HepG2 (cell line): ENCODE measurements at places on chromosomes 5 and 9.

GRCh38 chr5:33583332-33583731 is 142.6 kb downstream of the TARS1 start:
- H3K4me1 ChIP-seq: peaks cover 25% of the 10 kb centered on the region
- DNase-seq: no peak
- no peaks in the 10 kb centered on the region for H3K27me3 ChIP-seq
- H3K27ac ChIP-seq: no peak overlapping the region
- no peak overlapping the region; the same call in 1 of the 2 replicates for H3K4me3 ChIP-seq

DNA sequence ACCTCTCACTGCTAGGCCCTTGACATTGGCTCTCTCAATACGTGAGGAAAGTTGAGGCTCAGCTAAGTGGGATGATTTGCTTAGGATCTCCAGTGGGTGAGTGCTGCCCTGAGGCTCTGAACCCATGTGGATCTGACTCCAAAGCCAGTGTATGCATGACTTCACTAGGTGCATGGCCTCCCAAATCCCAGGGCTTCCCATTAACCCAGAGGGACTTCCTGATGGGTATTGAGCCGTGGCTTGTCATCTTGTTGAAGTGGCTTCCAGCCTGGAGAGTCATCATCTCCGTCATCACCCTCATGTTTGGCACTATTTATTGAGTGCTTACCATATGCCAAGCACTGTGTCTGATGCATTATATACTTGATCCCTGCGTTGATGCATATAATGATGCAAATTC is 37.3 kb upstream of the TEX48 start:
- H3K36me3 ChIP-seq: no peaks in the 10 kb centered on the region
- H3K4me1 ChIP-seq: peaks cover 47% of the 10 kb centered on the region
- no peak for DNase-seq
- H3K27me3 ChIP-seq: no peaks in the 10 kb centered on the region; the same call in 1 of the 2 replicates
- no peak overlapping the region for H3K27ac ChIP-seq

DNA sequence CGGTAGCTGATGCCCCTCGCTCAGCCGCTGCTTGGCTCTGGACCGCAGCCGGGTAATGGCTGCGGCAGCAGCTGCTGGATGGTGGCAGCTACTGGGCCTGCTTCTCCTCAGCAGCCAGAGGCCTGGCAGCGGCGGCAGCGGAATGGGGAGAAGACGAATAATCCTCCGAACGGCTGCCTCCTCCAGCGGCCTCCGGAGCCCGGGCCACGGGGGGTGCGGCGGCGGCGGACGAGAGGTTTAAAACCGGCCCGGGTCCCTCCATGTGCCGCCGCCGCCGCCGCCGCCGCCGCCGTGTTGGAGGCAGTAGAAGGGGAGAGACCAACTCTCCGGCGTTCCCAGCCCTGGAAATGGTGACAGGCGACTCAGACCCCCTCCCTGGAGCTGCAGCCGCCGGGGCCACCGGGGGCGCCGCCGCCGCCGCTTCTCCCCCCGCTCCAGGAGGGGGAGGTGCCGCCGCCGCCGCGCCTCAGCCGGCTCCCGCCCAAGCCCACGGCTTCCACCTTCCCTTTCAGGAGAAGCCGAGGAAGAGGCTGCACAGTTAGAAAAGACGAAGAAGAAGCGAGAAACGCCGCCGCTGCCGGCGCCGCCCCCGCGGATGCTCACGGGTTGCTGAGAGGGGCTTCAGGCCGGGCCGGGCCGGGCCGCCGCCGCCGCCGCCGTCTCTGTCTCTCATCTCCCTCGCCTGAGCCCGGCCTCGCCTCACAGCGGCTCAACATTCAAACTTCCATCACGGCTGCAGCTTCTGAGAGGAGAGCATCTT is 118.4 kb upstream of the PRSS3 start:
- H3K27ac ChIP-seq: no peak overlapping the region
- no peaks in the 10 kb centered on the region for H3K36me3 ChIP-seq
- no peak overlapping the region for H3K4me3 ChIP-seq
- DNase-seq: no peak

GRCh38 chr5:163815240-163815791 is 309.9 kb downstream of the MAT2B start:
- no peak overlapping the region for H3K27ac ChIP-seq
- no peaks in the 10 kb centered on the region for H3K4me1 ChIP-seq
- no peak for DNase-seq
- H3K4me3 ChIP-seq: no peak overlapping the region
- no peaks in the 10 kb centered on the region for H3K27me3 ChIP-seq
- H3K36me3 ChIP-seq: no peaks in the 10 kb centered on the region

DNA sequence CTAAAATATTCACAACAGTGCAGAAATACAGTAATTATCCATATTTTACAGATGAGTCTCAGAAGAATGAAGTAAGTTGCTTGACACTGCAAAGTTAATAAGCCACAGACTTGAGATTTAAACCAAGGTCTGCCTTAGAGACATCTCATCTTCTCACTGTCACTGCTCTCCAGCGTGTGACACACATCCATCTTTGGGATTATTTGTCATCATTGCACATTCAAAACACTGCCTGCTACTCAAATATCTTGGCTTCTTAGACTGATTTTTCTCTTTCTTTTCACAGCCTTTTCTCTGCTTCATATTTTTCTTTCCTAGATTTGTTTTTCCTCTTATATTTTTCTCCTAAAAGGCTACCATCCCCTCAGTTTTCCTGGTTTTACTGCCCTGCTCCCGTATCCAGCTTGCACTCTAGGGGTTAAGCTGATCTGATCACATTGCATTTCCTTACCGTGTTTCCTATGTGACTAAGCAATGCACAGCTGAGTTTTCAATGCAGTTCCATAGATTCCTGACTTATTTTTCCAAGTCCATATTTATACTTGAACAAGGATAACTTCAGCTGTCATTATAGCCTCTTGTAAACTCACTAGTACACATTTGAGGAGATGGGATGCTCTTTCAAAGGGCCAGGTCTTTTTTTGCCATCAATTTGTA is 353.0 kb downstream of the PLK2 start:
- DNase-seq: no peak
- H3K4me1 ChIP-seq: no peaks in the 10 kb centered on the region
- H3K4me3 ChIP-seq: no peak overlapping the region
- H3K27ac ChIP-seq: no peak overlapping the region
- no peaks in the 10 kb centered on the region for H3K27me3 ChIP-seq

DNA sequence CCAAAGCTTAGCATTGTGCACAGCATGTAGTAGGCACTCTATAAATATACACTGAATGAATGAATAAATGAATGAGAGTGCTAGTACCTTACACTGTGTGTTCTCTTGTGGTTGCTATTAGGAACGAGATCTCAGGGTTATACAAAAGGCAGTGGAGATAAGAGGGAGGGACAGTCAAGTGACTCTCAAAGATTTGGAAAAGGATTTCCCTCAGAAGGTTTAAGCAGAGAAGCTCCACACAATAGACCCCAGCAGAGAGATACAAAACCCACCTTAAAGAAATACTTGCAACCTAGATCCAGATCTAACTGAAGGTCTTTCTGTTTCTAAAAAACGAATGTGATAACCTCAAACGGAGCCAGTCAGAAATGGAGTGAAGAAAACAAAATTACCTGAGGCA is 11.8 kb upstream of the EFNA5 start:
- no peak for DNase-seq
- H3K27ac ChIP-seq: no peak overlapping the region

DNA sequence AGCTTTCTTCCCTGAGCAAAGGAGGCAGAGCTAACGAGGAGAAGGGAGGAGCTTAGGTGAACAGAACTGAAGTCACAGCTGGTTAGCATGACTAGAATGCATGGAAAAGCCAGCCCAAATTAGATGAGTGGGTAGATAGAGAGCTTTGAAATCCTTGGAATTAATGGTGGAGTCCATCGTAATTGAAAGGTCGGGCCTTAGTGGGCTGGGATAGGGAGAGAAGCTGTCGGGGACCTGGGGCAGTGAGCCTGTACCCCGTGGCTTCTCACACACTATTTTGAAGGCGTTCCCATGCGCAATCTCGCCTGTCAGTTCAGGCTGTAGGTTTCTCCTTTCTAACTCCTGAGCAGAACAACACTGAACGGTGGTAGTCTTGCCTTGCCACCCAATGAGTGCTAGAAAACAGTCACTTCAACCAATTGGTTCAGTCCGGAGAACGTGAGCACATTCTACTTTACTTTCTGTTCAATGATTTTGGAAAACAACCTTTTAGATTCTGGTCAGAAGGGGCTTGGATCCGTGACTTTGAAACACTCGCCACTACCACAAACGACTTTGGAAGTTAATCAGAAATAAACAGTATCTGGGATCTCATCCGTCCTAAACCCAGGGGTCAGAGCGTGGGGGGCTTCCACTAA is 655 bp upstream of the RAI14 start:
- peak; percentile 33 for DNase-seq
- H3K4me3 ChIP-seq: peak overlapping the region; percentile 85
- H3K27me3 ChIP-seq: peaks cover 1% of the 10 kb centered on the region; the same call in 1 of the 2 replicates

DNA sequence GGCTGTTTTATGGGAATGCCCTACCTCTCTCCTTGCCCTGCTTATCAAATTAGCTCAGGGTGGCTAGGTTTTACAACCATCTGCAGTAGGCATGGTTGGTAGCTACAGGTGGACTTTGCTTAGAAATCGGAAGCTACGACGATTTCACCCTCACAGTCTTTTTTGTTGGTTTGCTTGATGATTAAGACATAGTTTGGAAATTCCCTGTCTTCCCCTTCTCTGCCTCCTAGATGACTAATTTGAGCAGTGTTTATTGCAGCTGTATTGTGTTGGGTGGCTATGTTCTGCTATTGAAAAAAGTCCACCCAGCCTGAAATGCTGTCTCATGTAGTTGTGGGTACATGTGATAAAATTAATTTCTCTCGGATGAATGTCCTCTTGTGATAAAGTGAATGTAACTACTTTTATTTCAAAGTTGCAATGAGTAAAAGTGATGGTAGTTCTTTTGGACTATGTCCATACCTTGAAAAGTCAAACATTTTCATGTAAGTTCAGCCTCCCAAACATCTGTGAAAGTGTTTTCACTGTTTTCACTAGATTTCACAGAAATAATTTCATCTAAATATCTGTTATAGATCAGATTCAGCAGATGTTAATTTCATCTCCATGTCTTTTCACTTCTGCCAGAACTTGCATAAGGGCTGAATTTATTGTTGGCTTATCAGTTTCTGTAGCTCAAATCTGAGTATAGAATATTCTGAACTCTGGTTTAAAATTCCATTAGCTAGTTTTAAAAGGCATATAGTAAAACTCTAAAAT is 37.3 kb upstream of the FYB1 start:
- no peaks in the 10 kb centered on the region for H3K36me3 ChIP-seq
- no peaks in the 10 kb centered on the region for H3K27me3 ChIP-seq
- no peak overlapping the region for H3K27ac ChIP-seq
- no peak overlapping the region for H3K4me3 ChIP-seq
- DNase-seq: no peak

GRCh38 chr9:127112735-127113161 is 9.7 kb downstream of the ANGPTL2 start:
- no peak overlapping the region for H3K4me3 ChIP-seq
- H3K27me3 ChIP-seq: no peaks in the 10 kb centered on the region
- peaks cover 54% of the 10 kb centered on the region for H3K4me1 ChIP-seq
